ENCODE measurements at places on chromosomes 4 and X. TPM values are rescaled to one million over a fixed set of nuclear protein-coding genes. Genes with fewer than 3 reads are reported as not detected.
A peak's percentile ranks its signal among the peaks of the same experiment; 100 is the strongest.

- H3K36me3 ChIP-seq, result no peaks in the 10 kb centered on the region
- H3K4me3 ChIP-seq, result no peak overlapping the region
- H3K4me1 ChIP-seq, result no peaks in the 10 kb centered on the region
- DNase-seq, result no peak
- no peak overlapping the region for H3K27ac ChIP-seq
Observed at GRCh38 chr4:99151995-99152394, 7.9 kb upstream of the ADH4 start.

DNA sequence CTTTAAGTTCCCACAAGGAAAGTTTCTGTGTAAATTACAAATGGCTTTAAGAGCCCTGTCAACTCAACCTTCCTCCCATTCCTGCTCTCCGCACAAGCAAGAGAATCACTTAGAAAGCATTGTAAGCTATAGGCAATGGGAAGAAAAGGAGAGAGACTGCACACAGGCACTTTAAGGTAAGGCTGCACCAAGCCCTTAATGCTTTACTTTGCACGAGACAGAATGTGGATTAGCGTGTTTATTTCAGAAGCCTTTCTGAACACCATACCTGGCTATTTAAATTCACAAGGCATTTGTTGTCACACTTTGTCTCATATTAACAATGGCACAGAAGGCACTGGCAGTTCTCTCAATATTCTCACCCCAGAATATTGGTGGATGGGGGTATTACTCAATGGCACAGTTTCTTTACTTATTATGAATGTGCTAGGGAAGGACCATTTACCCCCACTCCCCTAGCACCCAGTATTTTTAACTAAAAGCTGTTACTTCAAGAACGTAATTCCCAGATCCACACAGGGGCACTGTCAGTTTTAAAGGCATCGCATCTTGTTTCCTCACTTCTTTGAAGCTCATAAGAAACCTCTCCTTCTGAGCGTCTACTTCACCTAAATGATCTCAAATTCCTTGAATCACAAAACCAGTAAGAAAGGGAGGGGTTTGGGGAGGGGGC lies 150.0 kb downstream of the MAML3 start:
- no peaks in the 10 kb centered on the region for H3K36me3 ChIP-seq
- H3K27ac ChIP-seq, result peak overlapping the region; percentile 52

GRCh38 chr4:42676066-42676951 lies 19.4 kb upstream of the ATP8A1 start:
- no peaks in the 10 kb centered on the region for H3K36me3 ChIP-seq
- peaks cover 7% of the 10 kb centered on the region for H3K4me1 ChIP-seq
- no peak overlapping the region for H3K27ac ChIP-seq
- DNase-seq, result no peak

DNA sequence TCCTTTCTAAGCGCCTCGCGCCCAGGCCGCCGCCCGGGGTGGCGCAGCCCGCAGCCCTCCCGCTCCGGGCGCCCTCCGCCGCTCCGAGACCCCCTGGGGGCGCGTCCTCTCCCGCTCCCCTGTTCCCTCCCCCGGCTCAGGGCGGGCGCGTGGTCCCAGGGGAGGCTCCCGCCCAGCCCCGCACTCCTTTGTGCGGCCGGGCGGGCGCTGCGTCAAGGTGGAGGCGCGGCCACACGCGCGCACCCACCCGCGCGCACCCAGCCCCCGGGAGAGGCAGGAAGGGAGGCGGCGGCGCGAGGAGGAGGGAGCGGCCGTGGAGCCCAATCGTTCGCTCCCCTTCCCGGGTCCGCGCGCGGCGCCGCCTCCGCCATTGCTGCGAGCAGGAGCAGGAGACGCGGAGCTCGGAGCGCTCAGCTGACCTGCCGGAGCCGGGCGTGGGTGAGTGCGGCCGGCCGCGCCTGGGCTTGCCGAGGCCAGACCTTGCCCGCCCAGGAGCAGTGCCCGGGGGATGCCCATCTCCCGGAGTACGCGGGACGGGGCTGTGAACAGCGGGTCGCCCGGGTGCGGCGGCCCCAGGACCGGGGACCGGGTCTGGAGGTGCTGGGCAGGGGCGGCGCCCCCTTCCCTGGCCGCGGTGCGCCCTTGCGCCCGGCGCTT lies at the start of gene NSG1:
TSS of gene NSG1 (plus strand) at position 367 of the 657 bp plus-strand sequence. CDS start 528 bp downstream, outside the sequence.
- H3K27me3 ChIP-seq, result no peaks in the 10 kb centered on the region
- H3K4me3 ChIP-seq, result peak within 1 kb of the TSS; percentile 61
- DNase-seq, result no peak
- no peak within 1 kb of the TSS for H3K27ac ChIP-seq
- H3K4me1 ChIP-seq, result no peaks in the 10 kb centered on the region

- H3K4me3 ChIP-seq, result no peak overlapping the region
- no peak for DNase-seq
- no peaks in the 10 kb centered on the region for H3K27me3 ChIP-seq
- H3K4me1 ChIP-seq, result peaks cover 10% of the 10 kb centered on the region
- no peak overlapping the region for H3K27ac ChIP-seq
- peaks cover 10% of the 10 kb centered on the region for H3K36me3 ChIP-seq
Observed at GRCh38 chrX:45070116-45071007, 130.3 kb downstream of the DIPK2B start.

- no peaks in the 10 kb centered on the region for H3K27me3 ChIP-seq
- peak overlapping the region; percentile 54 for H3K27ac ChIP-seq
- H3K4me3 ChIP-seq, result no peak overlapping the region
Observed at GRCh38 chrX:9340598-9341290, 124.1 kb upstream of the TBL1X start.

- H3K27ac ChIP-seq, result peak overlapping the region; percentile 31
- H3K4me1 ChIP-seq, result no peaks in the 10 kb centered on the region
- no peaks in the 10 kb centered on the region for H3K36me3 ChIP-seq
- H3K4me3 ChIP-seq, result peak overlapping the region; percentile 39
Observed at GRCh38 chr4:98546910-98547594, 111.4 kb downstream of the TSPAN5 start.

DNA sequence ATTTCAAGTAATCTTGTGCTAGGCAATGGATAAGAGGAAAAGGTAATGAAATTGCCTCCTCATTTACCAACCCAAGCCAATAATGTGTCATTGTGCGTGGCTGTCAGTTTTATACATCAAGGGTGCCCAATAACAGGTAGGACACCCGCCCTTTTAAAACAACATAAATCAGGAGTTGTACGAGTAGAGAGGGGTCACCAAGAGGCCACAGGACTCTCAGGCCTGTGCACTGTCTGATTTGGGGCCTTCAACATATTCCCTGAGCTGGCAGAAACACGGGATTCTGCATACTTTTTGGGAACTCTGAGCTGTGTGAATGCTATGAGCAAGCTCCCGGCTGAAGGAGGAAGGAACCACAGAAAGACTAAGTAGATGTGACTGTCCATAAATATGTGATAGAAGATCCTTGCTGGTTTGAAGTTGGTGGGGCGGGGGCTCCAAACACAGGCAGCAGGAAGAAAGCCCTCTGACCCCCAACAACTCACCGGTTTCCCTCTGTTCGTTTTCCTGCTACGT lies 82.7 kb upstream of the MAML3 start:
- no peak overlapping the region for H3K4me3 ChIP-seq
- H3K27ac ChIP-seq, result no peak overlapping the region
- no peaks in the 10 kb centered on the region for H3K36me3 ChIP-seq
- no peaks in the 10 kb centered on the region for H3K27me3 ChIP-seq
- H3K4me1 ChIP-seq, result no peaks in the 10 kb centered on the region

DNA sequence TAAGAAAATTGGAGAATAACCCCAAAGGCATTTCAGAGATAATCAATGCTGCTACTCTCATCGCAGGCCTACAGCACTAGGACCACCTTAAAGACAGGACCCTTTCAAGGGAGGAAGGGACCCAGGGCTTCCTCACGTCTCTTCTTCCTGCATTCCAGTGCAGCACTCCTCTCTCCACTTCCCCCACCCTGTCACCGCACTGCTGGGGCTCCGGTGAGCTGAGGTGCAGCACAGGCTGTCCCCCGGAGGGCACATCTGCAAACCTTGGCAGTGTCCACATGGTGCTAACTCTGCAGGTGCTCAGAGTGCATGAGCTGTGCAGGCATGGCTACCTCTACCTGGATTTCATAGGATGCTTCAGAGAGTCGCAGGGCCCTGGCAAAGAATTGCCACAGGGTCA lies 305.6 kb downstream of the DCHS2 start:
- H3K27me3 ChIP-seq, result no peaks in the 10 kb centered on the region
- H3K27ac ChIP-seq, result no peak overlapping the region
- no peaks in the 10 kb centered on the region for H3K36me3 ChIP-seq
- H3K4me1 ChIP-seq, result no peaks in the 10 kb centered on the region

GRCh38 chrX:96436105-96436504 lies 248.5 kb upstream of the DIAPH2 start:
- no peak for DNase-seq
- H3K4me3 ChIP-seq, result no peak overlapping the region
- H3K36me3 ChIP-seq, result no peaks in the 10 kb centered on the region
- peak overlapping the region; percentile 6 for H3K27ac ChIP-seq
- H3K27me3 ChIP-seq, result no peaks in the 10 kb centered on the region

DNA sequence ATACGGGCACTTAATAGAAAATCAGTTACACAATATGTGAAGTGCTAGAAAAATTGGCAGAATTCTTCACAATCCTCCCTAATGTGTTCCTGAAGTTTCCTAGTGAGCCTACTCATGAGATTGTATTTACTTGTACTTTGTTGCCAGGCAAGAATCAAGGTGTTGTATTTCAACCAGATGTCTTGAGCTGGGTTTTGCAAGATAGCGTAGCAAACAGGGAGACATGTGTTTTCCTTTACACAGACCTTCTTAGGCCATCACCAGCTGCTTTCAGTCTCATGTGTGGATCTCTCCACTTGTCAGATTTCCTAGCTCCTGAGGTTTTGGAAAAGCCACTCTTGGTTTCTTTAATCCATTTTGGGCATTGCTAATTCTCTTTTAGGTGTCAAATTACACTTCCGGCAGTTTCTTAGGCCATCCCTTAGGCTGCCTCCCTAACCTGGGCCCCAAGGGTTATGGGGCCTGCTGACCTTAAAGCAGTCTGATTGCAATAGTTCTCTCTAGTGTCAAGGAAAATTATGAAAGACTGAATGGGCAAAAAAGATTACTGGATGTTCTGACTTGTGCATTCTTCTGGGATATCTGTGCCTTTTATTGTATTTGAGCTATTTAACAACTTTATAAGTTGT lies 12.2 kb upstream of the EDA start:
- no peaks in the 10 kb centered on the region for H3K36me3 ChIP-seq
- no peak overlapping the region for H3K27ac ChIP-seq
- H3K27me3 ChIP-seq, result no peaks in the 10 kb centered on the region
- DNase-seq, result no peak

- no peak for DNase-seq
- H3K4me1 ChIP-seq, result peaks cover 17% of the 10 kb centered on the region
- no peaks in the 10 kb centered on the region for H3K36me3 ChIP-seq
- H3K4me3 ChIP-seq, result no peak overlapping the region
Observed at GRCh38 chr4:10131202-10131601, 14.6 kb upstream of the WDR1 start.

The HSFX1 gene
- 1.8 TPM for total RNA-seq

The ERAS gene
- not detected for total RNA-seq

The STAG2 gene
- total RNA-seq, result 26.8 TPM
